ENCODE measurements at places on chromosomes 6 and 20.

- DNase-seq: no peak
These were observed 43.3 kb downstream of the TMEM244 start for GRCh38 chr6:129817821-129818220.

- no peak for DNase-seq
These were observed 5.1 kb upstream of the COL9A3 start for GRCh38 chr20:62811720-62812119.

GRCh38 chr6:105036351-105036750 is 79.4 kb downstream of the LIN28B start:
- no peak for DNase-seq

GRCh38 chr20:58020656-58021454 is 207.6 kb downstream of the ANKRD60 start:
- no peak for DNase-seq

DNA sequence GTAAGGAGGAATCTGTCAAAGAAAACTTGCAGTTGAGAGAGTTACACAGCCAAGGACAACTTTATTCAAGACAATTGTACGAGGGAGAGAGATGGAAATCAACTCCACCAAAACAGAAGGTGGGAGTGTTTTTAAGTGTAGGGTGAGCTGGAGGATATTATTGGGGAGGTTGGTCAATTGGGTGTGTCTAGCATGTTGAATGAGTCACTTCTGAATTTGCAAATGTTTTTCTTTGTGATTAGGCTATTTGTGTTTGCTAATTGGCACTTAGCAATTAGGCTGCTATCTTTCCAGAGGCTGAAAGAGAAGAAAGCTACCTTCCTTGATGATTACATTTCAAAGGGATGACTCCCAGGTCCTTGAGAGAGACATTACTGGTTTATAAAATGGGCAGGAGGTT is 441.1 kb downstream of the MEI4 start:
- DNase-seq: no peak

- no peak for DNase-seq
These were observed at the start of gene HLA-DQB1 for GRCh38 chr6:32666420-32667300. HLA-DQB1 (minus strand) TSS chr6:32666657; CDS start chr6:32666607, 50 bp downstream.

DNA sequence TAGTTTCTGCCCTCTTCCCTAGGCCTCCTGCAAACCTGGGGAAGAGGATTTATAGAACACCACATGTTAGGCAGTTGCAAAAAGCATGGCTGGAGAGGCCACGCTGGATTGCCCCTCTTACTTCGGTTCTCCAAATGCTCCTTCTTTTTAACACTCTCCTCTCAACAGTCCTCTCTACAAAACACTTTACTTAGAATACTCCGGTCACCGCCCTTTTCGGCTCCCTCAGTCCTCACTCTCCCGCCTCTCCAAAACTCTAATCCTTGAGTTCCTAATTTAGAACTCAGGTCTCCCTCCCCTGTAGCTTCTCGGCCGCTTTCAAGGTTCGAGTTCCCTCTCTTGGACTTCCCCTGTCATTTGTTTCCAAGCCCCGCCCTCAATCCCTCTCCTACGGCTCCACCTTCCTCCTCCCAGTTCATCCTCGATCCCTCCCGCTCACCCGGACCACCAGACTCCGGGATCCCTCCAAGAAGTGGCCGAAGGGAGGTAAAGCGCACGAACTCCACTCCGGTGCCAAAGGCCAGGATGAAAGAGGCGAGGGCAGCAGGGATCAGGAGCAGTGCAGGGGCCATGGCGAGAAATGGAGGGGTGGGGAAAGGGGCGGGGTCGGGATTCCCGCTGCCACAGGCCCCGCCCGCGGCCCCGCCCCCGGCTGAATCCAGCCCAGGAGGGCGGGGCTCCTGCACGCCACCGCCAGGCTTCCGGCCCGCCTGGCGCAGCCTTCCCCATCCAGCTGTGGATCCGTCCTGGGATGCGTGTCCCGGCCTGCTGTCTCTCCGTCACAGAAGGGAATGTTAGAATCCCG is at the start of gene NRM:
TSS of gene NRM (minus strand) at position 582 of the 805 bp plus-strand sequence. CDS start at position 572, 10 bp downstream.
- DNase-seq: peak; percentile 75

- no peak for DNase-seq
These were observed 36.8 kb downstream of the BCAS4 start for GRCh38 chr20:50831622-50832021.

- no peak for DNase-seq
These were observed 97.2 kb upstream of the HDAC2 start for GRCh38 chr6:114068116-114068515.

DNA sequence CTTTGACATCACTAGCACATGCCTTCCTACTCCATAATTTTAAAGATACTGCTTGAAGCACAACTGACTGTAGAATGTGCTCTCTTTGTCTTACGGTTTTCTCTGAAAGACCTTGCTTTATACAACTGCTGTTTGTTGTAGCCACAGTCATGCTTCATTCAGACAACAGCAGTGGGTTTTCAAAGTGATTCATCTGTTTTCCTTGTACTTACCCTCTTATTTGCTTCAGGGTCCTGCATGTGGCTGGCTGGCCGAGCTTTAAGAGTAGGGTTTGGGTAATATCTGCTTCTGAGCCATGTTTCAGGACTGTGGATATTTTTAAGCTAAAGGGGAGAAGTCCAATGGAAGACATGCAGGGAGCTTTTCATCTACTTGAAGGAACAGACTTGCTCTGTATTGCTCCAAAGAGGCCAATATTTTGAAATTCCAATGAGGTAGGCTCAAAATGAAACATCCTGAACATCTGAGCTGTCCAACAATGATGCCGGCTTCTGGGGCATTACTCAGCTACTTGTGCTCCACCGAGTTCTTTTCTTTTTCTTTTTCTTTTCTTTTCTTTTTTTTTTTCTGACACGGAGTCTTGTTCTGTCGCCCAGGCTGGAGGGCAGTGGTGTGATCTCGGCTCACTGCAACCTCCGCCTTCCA is 160.2 kb upstream of the SGK1 start:
- no peak for DNase-seq

- no peak for DNase-seq
These were observed 1.9 kb upstream of the GID8 start for GRCh38 chr20:62935968-62936585.

- DNase-seq: no peak
These were observed 42.7 kb upstream of the COL9A1 start for GRCh38 chr6:70345619-70346018.

DNA sequence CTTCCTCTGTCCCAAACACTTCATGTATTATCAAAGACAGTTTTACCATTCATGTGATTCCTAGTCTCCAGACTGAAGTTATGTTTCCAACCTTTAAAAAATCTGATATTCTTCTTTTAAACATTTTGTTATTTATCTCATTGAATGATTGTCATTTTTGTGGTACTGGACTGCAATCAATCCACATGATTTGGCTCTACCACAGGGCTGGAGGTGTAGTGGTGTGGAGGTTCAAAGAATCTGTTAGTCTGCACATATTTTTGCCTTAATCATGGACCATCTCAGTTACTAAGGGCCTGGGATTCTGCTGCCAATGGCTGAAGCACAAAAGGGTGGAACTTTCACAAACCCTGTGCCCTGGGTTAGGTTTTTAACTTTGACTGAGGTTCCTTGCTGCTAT is 164.1 kb upstream of the JAG1 start:
- no peak for DNase-seq

- no peak for DNase-seq
These were observed 514.0 kb upstream of the BTBD3 start for GRCh38 chr20:11403711-11404110.

DNA sequence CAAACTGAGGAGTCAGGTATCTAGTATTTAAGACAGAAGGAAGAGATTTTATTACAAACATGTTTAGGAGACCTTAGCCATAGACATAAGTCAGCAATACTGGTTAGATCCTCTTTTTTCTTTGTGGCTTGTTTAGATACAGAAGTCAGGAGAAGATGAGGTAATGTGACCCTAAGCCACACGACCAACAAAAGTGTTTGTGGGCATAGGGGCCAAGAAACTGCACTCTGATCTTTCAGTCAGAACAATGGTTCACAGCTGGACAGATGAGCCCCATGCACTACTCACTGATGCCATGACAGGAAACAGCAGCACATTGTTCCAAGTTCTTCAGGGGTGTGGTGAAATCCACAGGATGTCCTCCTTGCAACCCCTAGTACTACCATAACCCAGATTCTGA is 238.5 kb upstream of the RAB32 start:
- no peak for DNase-seq

- no peak for DNase-seq
These were observed 103.0 kb upstream of the MOCS1 start for GRCh38 chr6:40037271-40037670.

GRCh38 chr20:18272451-18272850 is 15.9 kb upstream of the ZNF133 start:
- DNase-seq: no peak

DNA sequence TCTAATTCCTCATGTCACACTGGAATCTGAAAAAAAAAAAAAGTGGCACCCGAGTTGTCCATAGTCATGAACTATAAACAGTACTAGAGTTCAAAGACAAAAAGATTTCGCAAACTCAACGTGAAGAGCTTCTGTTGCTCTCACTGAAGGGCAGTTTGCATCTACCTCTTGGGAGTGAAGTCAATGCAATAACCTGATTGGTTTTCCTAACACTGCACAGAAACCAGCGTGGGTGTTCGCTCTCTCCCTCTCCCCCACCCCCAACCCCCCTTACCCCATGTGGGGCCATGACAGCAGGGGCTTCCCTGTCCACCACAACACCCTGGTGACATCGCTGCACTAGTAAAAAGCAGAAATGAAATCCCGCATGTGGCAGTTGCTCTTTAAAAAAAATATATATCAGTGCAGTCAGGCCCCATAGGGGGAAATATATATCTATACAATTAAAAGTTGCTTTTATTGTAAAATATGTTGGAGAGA is 66.9 kb downstream of the GMPR start:
- DNase-seq: no peak

DNA sequence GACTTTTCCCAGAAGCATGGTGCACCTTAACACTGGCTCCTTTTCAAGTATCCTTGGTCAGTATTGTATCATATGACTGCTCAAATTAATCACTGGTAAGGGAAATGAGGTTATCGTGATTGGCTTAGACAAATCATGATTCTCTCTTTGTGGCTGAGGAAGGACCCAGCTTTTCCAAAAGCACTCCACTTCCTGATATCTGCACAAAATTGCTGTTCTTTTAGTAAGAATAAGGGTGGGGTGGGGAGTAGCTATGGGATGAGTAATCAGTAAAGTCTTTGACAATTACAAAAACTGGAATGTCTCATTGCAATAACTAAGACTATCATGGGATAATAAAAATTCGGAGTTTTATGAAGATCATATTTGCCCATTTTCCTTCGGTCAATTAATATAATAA is 9.0 kb upstream of the RIPPLY2 start:
- no peak for DNase-seq

- DNase-seq: no peak
These were observed 25.2 kb downstream of the GHRH start for GRCh38 chr20:37236462-37236861.

DNA sequence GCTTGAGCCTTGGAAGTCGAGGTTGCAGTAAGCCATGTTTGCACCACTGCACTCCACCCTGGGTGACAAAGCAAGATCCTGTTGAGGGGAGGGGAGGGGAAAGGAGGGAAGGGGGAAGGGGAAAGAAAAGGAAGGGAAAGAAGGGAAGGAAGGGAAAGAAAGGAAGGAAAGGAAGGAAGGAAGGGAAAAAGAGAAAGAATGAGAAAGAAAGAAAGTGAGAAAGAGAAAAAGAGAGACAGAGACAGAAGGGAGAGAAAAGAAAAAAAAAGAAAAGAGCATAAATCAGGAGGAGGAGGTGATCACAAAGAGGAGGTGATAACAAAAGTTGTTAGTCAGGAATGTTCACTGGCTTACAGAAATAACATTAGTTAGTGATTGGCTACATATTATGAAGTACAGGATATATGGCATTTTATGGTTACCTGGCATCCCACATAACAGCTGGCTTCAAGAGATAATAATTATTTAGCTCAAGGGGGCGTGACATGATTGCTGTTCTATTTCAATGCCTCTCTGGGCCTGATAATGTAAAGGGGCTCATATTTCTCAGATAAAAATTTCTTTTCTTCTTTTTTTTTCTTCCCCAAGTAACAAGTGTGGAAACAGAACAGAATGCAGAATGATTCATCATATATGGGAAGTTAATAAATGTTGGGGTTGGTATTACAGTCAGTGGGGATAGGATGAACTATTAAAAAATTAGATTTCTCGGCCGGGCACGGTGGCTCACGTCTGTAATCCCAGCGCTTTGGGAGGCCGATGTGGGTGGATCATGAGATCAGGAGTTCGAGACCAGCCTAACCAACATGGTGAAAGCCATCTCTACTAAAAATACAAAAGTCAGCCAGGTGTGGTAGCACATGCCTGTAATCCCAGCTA is 27.1 kb downstream of the SAMHD1 start:
- no peak for DNase-seq

DNA sequence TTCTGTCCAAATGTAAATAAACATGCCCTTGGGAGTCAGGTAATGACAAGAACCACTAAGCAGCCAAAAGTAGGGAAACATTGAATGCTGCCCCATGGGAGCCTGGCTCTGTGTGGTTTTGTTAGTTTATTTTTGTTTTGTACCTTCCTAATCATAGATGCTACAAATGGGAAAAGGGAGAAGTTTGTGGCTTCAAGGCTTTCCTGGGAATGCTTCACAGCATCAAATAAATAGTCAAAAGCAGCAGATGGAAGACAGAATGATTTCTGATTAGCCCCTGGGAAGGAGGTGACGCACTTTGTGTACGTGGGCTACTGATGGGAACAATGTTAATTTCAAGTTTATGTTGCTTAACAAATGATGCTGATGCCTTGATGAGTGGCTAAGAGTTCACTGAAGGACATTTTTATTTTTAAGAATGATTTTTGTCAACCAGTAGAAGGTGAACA is 532.7 kb downstream of the BCKDHB start:
- DNase-seq: no peak

- DNase-seq: no peak
These were observed 31.4 kb downstream of the HIVEP2 start for GRCh38 chr6:142913511-142914047.

- peak; percentile 92 for DNase-seq
These were observed 118.3 kb downstream of the STXBP5 start for GRCh38 chr6:147322299-147323162.

DNA sequence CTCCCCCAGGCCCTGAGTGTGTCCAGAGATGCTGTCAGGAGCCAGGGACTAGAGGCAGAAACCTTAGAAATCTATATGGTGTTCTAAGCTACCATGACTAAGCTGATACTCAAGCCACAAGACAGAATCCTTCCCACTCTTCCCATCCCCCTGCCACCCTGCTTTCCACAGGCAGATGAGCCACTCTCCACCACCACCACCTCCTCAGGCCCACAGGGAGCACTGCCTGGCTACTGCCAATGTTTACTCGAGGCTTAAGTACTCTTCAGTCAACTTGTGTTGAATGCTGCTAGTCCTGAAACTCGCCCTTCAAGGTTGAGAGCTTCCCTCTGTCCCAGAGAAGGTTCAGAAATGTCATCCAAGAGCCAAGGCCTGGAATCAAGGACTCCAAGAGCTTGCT is 56.2 kb downstream of the CENPW start:
- DNase-seq: no peak

- DNase-seq: no peak
These were observed 123.9 kb upstream of the PHACTR1 start for GRCh38 chr6:12592634-12593033.
